GM12878 (cell line): ENCODE measurements at places on chromosomes 3 and 15. TPM values are rescaled to one million over a fixed set of nuclear protein-coding genes. Genes with fewer than 3 reads are reported as not detected.

The C2CD4B gene
- not detected in 2 replicates for total RNA-seq

The TRPM1 gene
- 0.16 TPM in 1 of 2 replicates, not detected in the other for total RNA-seq

The ATP13A4 gene
- 1.0 TPM in 2 replicates for total RNA-seq

The VGLL3 gene
- total RNA-seq, result 0.03 and 0.05 TPM in 2 replicates

The GOLGA8A gene
- total RNA-seq, result 67.0 and 80.5 TPM in 2 replicates

The C3orf49 gene
- total RNA-seq, result not detected in 2 replicates

GRCh38 chr3:94429517-94429916 is 366.7 kb downstream of the NSUN3 start:
- DNase-seq, result no peak

- DNase-seq, result no peak
Observed at GRCh38 chr3:124607163-124607562, 123.1 kb upstream of the UMPS start.

- no peak for DNase-seq
Observed at GRCh38 chr3:170483485-170484262, 65.0 kb downstream of the CLDN11 start.

- no peak for DNase-seq
Observed at GRCh38 chr3:9111866-9112265, 137.6 kb downstream of the SRGAP3 start.
